ENCODE measurements at places on chromosomes 12 and 14.

DNA sequence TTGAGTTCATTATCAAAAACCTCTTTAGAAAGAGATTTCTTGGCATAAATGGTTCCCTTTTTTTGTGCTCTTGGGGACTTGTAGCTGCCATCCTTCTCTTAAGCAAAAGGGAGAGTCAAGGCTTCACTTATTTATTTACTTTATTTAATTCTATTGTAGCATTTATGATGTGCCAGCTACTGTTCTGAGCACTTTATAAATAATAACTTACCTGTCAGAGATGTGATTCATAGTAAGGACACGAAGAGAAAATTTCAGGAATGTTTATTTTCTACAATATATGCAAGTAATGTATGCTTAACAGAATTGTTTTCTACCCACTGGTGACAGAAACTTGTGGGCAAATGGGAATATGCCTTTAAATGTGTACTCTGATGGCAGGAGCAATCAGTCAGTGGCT, 33.3 kb downstream of the TMEM117 start:
- DNase-seq, result no peak

DNA sequence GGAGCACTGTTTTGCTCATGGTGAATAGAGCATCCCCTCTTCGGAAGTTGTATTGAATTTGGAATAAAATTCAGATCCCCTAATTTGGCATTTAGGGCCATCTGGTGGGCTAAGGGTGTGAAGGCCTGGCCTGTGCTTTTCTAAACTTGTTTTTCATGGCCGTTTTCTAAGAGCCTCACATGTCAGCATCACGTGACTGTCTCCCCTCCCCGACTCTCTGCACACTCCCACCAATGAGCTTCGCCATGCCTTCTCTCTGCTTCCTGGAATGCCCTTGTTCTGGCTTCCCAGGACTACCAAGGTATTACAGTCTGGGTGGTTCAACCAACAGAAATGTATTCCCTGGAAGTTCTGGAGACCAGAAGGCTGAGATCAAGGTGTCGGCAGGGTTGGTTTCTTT, 85.3 kb downstream of the PRIMA1 start:
- DNase-seq, result no peak

DNA sequence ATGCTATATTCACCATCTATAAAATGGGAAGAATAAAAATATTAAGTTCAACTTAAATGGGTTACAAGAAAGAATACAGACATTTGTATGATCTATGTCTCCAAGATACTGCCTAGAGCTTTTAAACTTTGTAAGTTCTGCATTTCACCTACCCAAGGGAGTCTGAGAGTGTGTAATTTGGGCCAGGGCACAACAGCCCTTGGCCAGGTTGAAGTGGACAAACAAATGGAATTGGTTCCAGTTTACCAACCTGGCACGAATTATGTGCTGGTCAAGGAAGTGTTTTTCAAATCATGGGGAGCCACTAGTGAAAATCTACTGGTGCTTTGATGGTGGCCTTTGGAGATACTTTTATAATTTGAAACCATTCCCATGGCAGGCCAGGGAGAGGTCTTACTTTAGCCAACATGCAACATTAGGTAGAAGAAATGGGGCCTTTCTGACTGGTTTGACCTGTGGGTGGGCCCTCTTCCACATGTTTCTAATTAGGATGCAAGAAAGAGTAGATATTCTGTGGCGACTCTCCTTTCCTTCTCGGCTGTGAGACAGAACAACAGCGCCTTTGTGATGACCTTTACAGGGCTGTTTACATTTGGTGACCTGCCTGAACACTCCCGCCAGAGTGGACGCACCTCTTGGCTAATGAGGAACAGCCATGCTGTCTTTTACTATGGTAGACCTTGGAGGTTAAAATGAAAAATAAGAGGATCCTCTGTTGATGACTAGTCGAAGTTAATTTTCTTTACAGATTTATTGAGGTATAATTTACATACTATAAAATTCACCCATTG, 476.6 kb downstream of the ZFP36L1 start:
- DNase-seq, result no peak

GRCh38 chr12:132327336-132328171, 1.8 kb downstream of the GALNT9 start:
- no peak for DNase-seq

DNA sequence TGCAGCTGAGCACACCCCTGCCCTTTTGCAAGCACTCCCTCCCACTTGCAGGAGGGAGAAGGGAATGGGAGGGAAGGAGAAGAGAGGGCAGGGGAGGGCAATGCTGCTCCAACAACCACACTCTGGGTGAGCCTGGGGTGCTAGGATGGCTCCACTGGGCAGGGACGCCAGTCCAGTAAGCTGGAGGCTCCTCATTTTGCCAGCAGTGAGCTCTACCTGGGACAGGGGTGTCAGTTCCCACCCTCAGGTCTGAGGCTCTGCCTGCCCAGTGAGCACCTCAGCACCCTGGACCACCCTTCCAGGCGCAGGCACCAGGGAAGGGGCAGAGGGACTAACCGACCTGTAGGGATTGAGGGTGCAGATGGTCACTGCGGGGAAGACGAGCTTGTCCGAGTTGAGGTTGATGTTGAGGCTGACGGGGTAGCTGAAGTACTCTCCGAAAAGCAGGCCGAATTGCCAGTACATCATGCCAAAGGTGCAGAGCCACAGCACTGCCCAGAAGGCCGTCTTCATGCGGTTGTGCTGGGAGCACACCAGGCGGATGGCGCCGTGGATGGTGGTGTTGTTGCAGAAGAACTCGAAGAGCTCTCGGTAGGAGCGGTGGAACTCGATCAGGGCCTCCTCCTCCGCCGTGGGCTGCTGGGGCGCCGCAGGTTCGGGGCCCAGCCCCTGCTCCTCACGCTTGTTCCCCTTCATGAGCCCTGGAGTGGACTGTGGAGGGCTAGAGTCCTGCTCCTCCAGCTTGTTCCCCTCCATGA, 1.2 kb downstream of the SCNN1A start:
- no peak for DNase-seq

- peak; percentile 55 for DNase-seq
Measured at GRCh38 chr12:53225635-53226424, 6.2 kb downstream of the RARG start.

GRCh38 chr12:99253068-99253467, 394.5 kb upstream of the GARIN6 start:
- DNase-seq, result no peak

DNA sequence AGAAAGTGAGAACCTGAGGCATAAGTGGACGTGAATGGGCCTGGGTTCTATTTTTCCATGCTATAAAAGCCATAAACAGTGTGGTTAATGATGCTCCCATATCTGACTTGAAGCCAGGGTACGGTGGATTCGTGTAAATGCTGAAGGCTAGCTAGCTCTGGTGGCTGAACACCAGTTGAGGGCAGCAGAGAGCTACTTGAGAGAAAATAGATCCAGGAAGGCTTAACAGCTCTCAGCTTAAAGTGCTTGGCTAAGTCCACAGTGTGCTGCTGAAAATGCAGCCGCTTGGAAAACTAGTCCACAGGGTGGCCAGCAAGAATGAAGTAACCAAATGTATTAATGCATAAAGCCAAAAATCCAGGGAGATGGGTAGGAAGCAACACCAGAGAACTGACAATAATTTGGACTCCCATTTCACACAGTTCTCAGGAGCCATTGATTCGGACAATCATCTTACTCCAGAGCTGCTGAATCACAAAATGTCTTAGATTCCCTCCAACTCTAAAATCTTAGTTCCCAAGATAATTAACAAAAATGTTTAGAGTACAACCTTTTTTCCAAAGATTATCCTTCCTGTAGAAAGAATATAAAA, 15.0 kb upstream of the FOXG1 start:
- DNase-seq, result peak; percentile 72

- no peak for DNase-seq
Measured at GRCh38 chr12:21725731-21726130, 48.8 kb downstream of the KCNJ8 start.

DNA sequence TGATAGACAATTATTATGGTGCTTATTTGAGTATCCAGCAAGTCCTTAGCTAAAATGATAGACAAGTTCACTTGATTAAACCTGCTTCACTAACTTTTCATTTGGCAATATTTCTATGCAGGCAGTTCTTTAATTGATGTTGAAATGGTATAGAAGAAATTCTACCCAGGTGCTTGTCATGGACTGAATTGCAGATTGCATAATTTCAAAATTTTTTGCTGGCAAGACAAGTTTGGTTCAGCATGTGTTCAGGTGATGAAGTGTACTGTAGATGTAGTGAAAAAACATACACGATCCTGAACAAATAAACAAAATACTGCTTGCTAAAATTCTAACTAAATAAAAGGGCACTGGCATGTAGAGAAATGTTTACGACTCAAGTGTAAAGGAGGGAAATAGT, 189.0 kb downstream of the FOXA1 start:
- no peak for DNase-seq

- no peak for DNase-seq
Measured at GRCh38 chr14:100826391-100827100, 628 bp downstream of the MEG3 start.

DNA sequence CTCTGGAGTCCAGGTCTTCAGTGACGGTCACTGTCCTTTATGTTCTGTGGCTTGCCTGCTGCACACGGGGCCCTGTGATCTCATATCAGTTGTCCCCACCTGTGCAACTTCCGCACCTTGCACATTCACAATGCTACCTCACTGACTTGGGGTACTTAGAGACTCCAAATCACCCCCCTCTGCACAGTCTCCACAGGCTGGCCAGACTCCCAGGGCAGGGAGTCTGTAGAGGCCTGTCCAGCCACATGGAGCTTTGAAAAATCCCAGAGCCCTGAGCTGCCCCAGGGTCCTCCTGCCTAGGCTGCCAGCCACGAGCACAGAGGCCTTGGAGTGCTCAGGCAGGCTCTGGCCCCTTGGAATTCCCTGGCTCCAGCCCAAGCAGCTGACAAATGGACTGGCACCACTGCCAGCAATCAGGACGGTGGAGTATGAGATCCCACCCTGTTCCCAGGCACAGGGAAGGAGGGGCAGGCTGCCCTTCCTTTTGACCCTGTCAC, 26.4 kb downstream of the CMKLR1 start:
- no peak for DNase-seq
